Muscle of leg (tissue), 16 donors: ENCODE measurements at places on chromosomes 2 and 18. TPM values are rescaled to one million over a fixed set of nuclear protein-coding genes. Genes with fewer than 3 reads are reported as not detected.

Gene SOWAHC
- total RNA-seq, result 5.4 TPM

Gene LHCGR
- total RNA-seq, result 0.44 TPM

Gene NT5C1B
- total RNA-seq, result not detected

Gene CDH19
- total RNA-seq, result 2.3 TPM

Gene MERTK
- total RNA-seq, result 4.9 TPM

Gene SERPINB4
- not detected for total RNA-seq

Gene POTEC
- total RNA-seq, result not detected

Gene IL1RN
- total RNA-seq, result 0.22 TPM

Gene C2orf78
- not detected for total RNA-seq

Gene TCF4
- 167 TPM for total RNA-seq

Gene YIPF4
- 36.4 TPM for total RNA-seq

Gene RNF25
- 20.2 TPM for total RNA-seq

Gene ST8SIA5
- total RNA-seq, result 1.0 TPM

Gene FAM124B
- 8.8 TPM for total RNA-seq

Gene SERPINB12
- total RNA-seq, result 0.62 TPM

Gene MGAT5
- total RNA-seq, result 24.5 TPM

Gene SLC14A1
- 1.3 TPM for total RNA-seq

Gene SPATA3
- not detected for total RNA-seq

Gene RAMP1
- 41.5 TPM for total RNA-seq

Gene PMS1
- total RNA-seq, result 26.1 TPM

Gene ZNF385B
- total RNA-seq, result 3.9 TPM

Gene CTAGE1
- not detected for total RNA-seq

Gene IDH1
- 37.2 TPM for total RNA-seq

Gene SP9
- total RNA-seq, result 0.13 TPM

Gene EFHD1
- total RNA-seq, result 7.0 TPM

Gene C2orf15
- total RNA-seq, result 0.04 TPM

Gene DSG4
- total RNA-seq, result not detected

Gene TXNDC2
- 0.04 TPM for total RNA-seq

Gene L3MBTL4
- 4.2 TPM for total RNA-seq

Gene C2orf66
- 0.04 TPM for total RNA-seq

Gene IL36G
- 0.31 TPM for total RNA-seq

Gene HOXD3
- total RNA-seq, result 3.1 TPM

Gene HDAC4
- 15.0 TPM for total RNA-seq

Gene PCARE
- 0.09 TPM for total RNA-seq

Gene PSMA8
- not detected for total RNA-seq

Gene MRO
- total RNA-seq, result 0.22 TPM

Gene ATP6V1B1
- 0.62 TPM for total RNA-seq

Gene CCDC150
- total RNA-seq, result 4.6 TPM

Gene ABCG5
- not detected for total RNA-seq

Gene DYNAP
- total RNA-seq, result not detected

Gene CCBE1
- 2.8 TPM for total RNA-seq

Gene FHOD3
- total RNA-seq, result 27.7 TPM

Gene ZSWIM2
- total RNA-seq, result not detected

Gene PRKAG3
- total RNA-seq, result 19.3 TPM

Gene IGFBP5
- total RNA-seq, result 461 TPM

Gene CAPN13
- total RNA-seq, result not detected

Gene TUBA3E
- total RNA-seq, result not detected

Gene TXNL4A
- total RNA-seq, result 147 TPM
